ENCODE measurements at places on chromosomes 16 and 17.

DNA sequence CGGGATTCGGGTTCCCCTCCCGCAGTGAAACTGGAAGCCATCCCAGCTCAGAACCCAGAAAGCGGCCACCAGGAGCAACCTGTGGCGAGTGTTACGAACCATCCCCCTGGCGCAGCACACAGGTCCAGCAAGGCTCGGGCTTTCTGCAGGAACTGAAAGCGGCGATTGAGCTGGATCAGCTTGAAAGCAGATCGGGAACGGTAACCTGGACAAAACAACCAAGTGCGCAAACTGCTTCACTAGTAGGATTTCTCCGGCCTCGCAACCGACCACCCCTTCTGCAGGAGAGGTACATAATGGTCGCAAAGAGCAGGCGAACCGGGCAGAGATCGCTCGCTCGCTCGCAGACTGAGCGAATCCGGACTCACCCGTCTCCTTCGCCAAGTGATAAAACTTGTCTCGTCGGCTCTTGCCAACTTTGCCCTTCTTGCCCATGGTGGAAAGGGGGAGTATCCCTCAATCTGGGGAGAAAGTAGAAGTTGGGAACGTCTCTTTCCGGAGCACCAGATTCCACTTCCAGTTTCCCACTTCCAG, 696 bp upstream of the PSMC5 start:
- peaks cover 67% of the 10 kb centered on the region for H3K36me3 ChIP-seq
- no peaks in the 10 kb centered on the region for H3K27me3 ChIP-seq
- no peak for DNase-seq
- peak overlapping the region; percentile 90 for H3K27ac ChIP-seq

DNA sequence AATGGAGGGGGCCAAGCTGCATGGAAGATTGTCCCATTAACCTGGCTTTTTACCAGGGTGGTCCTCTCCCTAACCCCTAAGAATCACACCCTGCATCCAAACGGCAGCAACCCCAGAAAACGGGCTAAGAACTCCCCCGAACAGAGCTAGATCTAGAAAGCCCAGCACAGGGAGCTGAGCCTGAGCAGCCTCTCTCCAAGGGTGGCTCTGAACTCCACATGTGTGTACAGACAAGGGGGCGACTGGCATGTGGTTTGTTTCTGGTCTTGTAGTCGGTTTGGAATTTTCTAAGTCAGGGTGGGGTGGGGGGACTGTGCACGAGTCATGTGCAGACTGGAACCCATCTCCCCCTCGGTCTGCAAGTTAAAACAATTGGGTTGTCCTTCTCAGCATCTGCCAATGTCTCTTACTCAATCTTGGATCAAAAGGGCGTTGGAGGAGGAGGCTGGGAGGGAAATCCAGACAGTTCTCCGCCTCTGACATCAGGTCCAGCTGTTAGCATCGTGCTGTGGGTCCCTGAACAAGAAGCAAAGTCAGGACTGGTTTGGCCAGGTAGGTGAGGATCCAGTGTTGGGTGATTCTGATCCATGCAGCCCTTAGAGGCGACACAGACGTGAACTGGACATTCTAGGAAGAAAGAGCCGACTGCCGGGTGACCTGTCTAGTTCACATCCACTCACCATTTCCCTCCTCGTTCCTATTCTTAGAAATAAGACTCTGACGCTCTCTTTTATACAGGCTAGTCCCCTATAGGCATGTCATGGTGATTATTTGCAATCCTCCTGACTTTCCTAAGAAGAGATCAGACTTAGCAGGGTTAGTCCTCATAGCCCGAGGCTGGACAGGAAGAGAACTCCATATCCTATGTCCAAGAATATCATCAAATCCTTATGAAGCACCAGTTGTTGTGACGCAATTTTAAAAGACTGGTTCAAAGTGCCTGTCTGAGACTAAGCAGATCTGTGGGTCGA, 381.8 kb downstream of the SOX9 start:
- H3K36me3 ChIP-seq, result no peaks in the 10 kb centered on the region
- H3K27me3 ChIP-seq, result no peaks in the 10 kb centered on the region
- H3K4me1 ChIP-seq, result no peaks in the 10 kb centered on the region
- no peak overlapping the region for H3K27ac ChIP-seq
- DNase-seq, result no peak

GRCh38 chr17:34797720-34798119, 163.5 kb downstream of the CCT6B start:
- H3K4me3 ChIP-seq, result no peak overlapping the region
- H3K36me3 ChIP-seq, result no peaks in the 10 kb centered on the region
- no peaks in the 10 kb centered on the region for H3K27me3 ChIP-seq
- H3K4me1 ChIP-seq, result no peaks in the 10 kb centered on the region

DNA sequence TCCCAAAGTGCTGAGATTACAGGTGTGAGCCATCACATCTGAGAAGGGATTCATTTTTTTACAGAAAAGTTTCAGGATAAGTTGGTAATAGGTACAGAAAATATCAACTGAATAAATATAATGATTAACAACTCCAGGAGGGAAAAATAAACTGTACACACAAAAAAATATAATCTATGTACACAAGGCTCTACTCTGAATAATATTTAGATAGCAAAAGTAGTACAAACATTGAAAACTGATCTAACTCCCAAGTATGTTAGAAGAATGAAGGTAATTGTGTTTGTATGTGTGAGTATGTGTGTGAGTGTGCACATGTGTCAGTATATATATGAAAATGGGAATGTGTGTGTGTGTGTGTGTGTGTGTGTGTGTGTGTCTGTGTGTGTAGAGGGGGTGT, 20.4 kb downstream of the TUBD1 start:
- H3K4me1 ChIP-seq, result no peaks in the 10 kb centered on the region
- no peak overlapping the region for H3K27ac ChIP-seq
- H3K27me3 ChIP-seq, result no peaks in the 10 kb centered on the region
- peaks cover 8% of the 10 kb centered on the region for H3K36me3 ChIP-seq
- no peak for DNase-seq
